Astrocyte (in vitro differentiated cells and primary cell): ENCODE measurements at places on chromosomes 2 and 18. TPM values are rescaled to one million over a fixed set of nuclear protein-coding genes. Genes with fewer than 3 reads are reported as not detected.

DNA sequence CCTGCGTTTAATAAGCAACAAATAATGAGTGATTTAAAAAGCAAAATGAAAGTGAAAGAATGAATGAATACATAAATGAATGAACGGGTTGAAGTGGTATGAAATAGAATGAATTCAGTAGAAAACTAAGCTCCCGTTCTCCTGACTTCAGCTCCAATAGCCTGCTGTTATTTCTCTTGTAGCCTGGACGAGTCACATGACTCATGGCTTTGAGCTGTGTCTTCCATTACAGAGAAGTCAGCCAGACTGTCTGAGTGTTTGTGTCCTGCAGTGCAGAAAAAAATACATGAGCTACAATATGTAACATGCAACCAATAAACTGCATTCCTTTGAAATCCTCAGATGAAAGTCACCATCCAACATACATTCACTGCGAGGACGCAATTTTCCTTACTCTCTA lies 21.2 kb downstream of the SCG2 start:
- peak; percentile 77 for DNase-seq

- DNase-seq: peak; percentile 75
These were observed 3.6 kb downstream of the IGFBP2 start for GRCh38 chr2:216636551-216637450.

GRCh38 chr2:230914886-230915285 lies 10.2 kb downstream of the GPR55 start:
- no peak for DNase-seq

The ANKMY1 gene
- 6.9 and 7.2 TPM in 2 replicates for total RNA-seq

DNA sequence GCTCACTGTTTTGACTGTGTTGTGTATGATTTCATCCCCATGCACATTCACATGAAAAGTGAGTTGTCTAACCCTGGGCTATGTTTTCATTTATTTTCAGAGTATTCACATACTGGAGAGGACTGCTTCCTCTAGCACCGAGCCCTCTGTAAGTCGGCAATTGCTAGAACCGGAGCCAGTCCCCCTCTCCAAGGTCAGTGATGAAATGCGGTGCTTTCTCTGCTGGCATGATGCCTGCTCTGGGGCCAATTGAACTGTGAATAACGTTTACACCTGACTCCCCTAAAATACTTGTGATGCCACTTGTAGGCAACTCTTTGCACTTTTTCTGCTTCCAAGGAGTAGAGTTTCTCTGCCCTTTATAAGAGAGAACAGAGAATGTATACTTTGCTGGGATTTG lies 126.9 kb downstream of the PRKRA start:
- DNase-seq: no peak

DNA sequence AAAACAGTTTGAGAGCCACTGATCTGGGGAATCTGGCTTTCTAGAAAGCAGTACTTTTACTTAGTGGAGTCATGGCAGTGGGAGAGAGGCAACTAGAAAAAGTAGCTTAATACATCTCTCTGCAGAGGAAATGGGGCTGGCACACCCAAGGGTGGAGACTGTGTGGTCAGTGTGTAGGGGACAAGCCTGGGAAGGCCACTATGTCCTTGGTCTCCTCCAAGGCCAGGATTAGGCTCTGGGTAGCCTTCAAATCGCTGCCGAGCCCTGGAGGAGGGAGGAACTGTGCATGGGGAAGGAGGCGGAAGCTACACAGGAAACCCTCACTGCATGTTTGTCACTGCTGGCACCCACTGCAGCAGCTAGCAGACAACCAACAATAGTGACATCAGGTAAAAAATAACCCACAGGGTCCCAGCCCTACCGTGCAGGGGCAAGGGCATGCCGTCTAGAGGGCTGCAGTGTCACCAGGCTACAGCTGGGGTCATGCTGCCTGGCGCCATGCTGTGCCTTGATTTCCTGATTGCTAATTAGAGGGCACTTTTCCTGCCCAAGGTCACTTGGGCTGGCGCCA lies 34.8 kb downstream of the LBH start:
- no peak for DNase-seq

GRCh38 chr2:17299891-17300540 lies 218.2 kb downstream of the RAD51AP2 start:
- DNase-seq: peak; percentile 87

The LYG2 gene
- total RNA-seq: not detected in 2 replicates

GRCh38 chr2:86807468-86808275 lies 17.0 kb upstream of the CD8A start:
- no peak for DNase-seq

The CENPA gene
- total RNA-seq: 0.75 and 2.7 TPM in 2 replicates
